ENCODE measurements at places on chromosomes 16 and 17.

GRCh38 chr16:11350921-11351335 is 5.7 kb downstream of the RMI2 start:
- DNase-seq = peak; percentile 91

- DNase-seq = no peak
Observed at GRCh38 chr16:693766-694165, 3.6 kb upstream of the WDR24 start.

DNA sequence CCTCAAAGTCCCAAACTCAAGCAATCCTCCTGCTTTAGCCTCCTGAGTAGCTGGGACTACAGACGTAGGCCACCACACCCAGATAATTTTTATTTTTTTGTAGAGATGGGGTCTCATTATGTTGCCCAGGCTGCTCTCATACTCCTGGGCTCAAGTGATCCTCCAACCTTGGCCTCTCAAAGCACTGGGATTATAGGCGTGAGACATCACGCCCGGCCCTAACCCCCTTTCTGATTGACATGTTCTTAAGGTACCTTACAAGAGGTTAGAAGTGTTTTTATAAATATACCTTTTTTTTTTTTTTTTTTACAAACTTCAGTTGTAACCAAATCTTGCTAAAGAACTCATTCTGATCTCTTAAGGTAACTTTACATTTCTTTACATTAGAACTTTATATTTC is 64.8 kb downstream of the GNA13 start:
- DNase-seq = no peak

DNA sequence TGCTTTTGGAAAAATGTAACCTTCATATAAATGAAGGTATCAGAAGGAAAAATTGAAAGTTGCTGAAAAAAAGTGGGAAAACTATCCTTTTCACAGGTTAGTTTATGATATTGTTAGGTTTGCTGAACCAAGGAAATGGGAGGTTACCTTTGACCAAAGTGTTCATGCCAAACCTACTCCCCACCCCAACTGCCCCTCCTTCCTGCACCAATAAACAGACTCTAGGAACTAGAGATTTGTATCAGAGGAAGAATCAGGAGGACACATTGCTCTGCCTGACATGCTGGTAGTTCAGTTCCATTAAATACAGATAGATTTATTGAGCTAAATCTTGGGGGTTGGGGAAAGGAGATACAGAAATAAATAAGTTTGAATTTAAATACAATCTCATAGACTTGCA is 18.2 kb downstream of the MYH8 start:
- no peak for DNase-seq

- DNase-seq = peak; percentile 64
Observed at GRCh38 chr17:42937712-42938596, 26.3 kb downstream of the AARSD1 start.

- DNase-seq = no peak
Observed at GRCh38 chr17:21510686-21511362, 134.7 kb downstream of the KCNJ12 start.

GRCh38 chr17:27920569-27920968 is 27.4 kb upstream of the LYRM9 start:
- no peak for DNase-seq

GRCh38 chr17:15510361-15510760 is 42.9 kb upstream of the CDRT4 start:
- DNase-seq = peak; percentile 82

DNA sequence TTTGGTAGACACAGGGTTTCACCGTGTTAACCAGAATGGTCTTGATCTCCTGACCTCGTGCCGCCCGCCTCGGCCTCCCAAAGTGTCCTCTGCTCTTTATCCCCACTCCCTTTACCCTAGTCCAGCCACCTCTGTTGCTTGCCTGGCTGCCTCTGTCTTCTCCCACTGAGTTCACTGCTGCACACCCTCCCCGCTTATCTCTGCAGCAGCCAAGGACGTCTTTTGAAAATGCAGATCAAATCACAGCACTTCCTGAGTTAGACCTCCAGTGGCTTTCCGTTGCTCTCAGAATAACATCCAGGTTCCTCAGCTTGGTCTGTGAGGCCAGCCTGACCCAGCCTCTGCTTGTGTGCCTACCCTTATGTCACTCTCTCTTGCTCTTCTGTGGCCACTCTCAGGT is 5.4 kb downstream of the METTL22 start:
- no peak for DNase-seq

DNA sequence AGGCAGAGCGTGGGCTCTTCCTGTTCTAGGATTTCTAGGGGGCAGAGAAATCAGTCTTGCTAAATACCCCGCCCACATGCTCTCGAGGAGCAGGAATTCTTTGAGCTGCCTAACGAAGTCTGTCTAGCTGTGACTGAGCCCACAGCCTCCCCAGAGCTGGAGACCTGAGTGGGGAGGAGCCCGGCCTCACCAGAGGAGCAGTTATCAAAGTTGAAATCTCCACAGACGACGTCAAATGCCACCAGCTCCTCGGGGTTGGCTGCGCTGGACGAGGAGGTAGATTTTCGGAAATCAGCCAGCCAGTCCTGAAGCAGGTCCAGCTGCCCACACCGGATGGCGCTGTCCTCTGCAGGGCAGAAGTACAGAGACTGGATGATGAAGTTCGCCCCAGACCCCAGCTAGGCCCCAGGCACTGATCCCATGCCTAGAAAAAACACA is 53.8 kb downstream of the PRMT7 start:
- peak; percentile 16 for DNase-seq

GRCh38 chr17:41067281-41067680 is 1.6 kb upstream of the KRTAP2-4 start:
- DNase-seq = peak; percentile 87

GRCh38 chr16:81457326-81458133 is 12.9 kb downstream of the CMIP start:
- DNase-seq = peak; percentile 77

DNA sequence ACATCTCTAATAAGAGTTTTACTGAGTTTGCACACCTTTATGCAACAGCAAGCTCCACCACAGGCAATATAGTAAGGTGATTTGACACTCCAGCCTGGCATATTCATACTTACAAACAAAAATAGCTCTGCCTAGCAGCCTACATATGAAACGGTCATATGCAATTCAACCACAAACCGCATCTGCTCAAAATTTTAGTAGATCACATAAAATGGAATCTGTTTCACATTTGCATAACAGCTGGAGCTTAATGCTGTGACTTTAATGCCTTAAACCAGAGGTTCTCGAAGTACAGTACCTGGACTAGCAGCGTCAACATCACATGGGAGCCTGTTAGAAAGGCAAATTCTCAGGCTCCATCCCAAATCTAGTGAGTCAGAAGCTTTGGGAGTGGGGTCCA is 578.4 kb downstream of the CDH11 start:
- peak; percentile 61 for DNase-seq

GRCh38 chr17:66448026-66448639 is 145.7 kb downstream of the PRKCA start:
- no peak for DNase-seq

DNA sequence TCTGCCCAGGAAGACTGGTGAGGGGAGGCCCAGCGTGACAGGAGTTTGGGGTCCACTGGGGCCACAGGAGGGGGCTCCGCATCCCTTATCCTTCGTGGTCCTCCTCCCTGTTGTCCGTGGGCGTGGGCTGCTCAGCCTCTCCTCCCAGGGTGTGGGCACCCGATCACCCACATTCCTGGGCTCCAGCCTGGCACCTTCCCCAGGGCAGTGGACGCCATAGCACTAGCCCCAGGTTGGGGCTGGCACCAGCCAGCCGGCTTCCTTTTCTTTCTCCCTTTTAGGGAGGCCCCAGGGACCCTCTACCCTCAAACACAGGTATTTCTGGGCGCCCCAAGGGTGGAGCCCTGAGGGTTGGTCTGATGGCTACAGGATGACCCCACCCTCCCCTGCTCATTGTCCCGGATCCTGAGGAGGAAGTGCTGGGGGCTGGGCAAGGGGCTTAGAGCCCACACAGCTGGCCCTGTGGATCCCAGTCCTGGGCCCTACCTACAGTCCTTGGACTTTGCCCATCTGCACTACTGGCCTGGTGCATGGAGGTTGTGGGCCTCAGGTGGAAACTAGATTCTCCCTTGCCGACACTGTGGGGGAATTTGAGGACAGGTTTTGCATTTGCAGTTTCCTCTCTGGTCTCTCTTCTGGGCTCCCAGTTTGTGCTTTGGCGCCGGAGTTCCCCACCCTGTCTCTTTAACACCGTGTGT is 1.1 kb downstream of the KIF1C start:
- DNase-seq = no peak

DNA sequence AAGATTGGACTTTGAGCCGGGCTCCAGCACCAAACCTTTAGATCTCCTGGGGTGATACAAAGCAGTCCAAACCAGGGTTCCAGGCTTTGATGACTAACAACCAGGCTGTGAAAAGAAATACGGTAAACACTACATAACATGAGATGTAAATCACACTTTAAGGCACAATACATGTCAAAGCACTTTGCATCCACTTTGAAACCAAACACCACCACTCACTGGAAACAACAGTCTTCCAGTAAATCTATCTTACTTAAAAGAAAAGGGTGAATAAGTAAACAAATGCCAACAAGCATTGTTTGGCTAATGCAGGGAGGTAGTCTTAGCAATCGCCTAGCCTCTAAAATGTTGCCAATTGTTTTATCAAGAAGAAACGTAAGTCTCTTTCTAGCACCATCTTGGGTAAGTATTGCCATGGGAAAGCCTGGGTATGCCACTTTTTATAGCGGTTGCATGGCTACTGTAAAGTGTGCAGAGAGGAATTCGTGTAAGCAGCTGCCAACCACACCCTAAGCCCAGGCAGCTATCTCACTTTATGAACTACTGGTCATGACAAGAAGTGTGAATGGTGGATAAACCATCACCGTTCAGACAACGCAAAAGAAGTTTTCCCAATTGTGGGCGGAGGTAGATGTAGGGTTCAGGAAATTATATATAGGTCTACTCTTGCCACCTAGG is 267.4 kb upstream of the PSMD7 start:
- DNase-seq = no peak

- DNase-seq = no peak
Observed at GRCh38 chr16:13077816-13078215, 176.4 kb downstream of the SHISA9 start.

- DNase-seq = no peak
Observed at GRCh38 chr16:66842765-66843164, 1.4 kb upstream of the CA7 start.

DNA sequence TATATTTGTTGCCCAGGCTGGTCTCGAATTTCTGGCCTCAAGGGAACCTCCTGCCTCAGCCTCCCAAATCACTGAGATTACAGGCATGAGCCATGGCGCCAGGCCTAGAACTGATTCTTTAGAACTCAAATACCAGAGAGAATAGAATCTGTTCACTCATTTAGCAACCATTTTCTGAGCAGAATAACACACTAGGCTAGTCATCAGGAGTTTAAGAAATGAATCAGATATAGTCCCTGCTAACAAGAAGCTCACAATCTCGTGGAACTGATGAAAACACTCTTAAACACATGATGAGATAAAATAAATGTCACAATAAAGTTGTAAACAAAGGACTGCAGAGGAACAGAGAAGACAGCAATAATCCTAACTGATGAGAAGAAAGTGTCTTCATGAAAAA is 55.8 kb upstream of the ADCY9 start:
- DNase-seq = peak; percentile 77

DNA sequence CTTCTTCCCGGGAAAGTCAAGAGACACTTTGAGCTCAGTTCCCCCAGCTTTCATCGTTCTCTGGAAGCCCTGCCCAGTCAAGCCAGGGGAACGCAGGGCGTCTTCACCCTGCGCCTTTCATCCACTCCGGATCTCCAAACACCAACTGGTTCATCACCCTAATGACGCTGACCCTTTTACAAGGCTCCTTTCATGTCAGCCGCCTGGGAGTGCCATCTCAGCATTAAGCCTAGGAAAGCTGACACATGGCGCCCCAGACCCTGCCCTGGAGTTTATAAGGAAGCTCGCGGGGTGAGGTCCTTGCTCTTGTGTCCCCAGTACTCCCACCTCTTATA is 594 bp upstream of the DNAJC7 start:
- DNase-seq = no peak

DNA sequence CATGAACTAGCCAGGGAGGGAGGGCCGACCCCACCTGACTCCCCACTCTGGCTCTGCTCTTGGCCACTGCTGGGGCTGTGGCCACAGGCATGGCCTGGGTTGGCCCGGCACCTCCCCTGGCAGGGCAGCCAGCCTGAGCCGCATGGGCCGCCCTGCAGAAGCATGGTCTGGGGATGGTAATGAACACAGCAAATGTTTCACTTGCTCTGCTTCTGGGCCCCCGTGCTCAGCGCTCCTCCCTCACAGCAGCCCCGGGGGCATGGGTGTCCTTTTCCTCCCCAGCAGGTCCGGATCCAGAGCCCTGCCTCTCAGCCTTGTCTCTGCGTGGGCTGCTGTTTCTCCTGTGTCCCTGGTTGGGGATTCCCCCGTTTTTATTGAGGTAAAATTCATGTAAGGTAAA is 30.9 kb upstream of the KCNJ12 start:
- no peak for DNase-seq

DNA sequence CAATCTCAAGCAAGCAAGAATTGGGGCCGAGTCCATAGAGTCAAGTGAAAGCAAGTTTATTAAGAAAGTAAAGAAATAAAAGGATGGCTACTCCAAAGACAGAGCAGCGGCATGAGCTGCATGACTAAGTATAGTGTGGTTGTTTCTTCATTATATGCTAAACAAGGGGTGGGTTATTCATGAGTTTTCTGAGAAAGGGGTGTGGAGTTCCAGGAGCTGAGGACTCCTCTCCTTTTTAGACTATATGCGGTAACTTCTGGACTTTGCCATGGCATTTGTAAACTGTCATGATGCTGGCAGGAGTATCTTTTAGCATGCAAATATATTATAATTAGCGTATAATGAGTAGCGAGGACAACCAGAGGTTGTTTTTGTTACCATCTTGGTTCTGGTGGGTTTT is 819.9 kb downstream of the KCNJ2 start:
- DNase-seq = no peak

GRCh38 chr17:75512926-75513640 is 2.3 kb downstream of the CASKIN2 start:
- peak; percentile 25 for DNase-seq
